ENCODE measurements at places on chromosomes 7 and 10.

GRCh38 chr7:148379677-148380076, 210.9 kb upstream of the C7orf33 start:
- no peak for DNase-seq

DNA sequence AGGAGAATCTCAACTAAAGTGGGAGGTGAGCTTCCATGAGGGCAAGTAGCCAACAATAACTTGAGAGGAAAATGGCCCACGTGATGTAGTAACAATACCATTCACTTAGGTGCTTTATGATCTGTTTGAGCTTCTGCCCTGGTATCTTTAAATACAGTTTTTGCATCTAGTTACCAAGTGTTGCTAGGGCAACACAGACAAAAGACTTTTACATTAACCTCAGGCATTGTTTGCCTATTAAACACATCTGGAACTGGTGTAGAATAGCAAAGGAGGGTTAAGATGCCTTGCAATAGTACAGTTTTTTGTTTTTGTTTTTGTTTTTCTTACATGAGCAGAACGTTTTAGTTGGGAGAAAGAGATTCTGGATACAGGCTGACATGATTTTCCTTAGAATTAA, 97.7 kb upstream of the MTPN start:
- DNase-seq: no peak

GRCh38 chr10:128839134-128839533, 627.9 kb upstream of the MGMT start:
- no peak for DNase-seq

DNA sequence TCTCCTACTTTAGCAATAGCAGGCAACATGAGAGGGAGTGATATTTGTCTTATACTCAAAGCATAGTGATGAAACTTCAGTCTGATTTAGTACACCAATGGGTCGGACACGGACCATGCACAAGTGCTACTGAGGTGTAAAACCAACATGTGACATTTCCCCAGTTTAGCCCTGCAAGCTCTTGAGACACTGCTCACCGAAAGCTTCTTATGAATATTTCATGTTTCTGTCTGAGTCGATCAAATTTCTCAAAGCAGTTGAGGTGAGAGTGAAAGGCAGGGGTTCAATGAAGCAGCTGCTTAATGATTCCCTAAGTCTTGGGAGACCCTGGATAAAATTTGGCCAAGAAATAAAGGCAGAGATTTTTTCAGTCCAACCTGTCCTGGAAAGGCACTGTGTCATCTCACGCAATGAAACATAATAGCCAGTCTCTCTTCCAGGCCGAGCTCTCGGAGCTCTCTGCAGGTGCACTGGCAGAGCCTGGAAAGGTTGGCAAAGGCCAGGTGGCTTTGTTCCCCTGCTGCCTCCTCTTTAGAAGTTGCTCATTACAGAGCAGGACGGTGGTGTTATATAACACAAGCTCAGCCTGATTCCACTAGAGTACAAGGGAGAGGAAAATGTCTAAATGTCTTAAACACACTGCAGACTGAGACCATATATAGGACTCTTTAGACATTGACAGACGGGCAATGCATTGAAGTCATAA, 33.9 kb upstream of the XPNPEP1 start:
- no peak for DNase-seq

- no peak for DNase-seq
Measured at GRCh38 chr7:29352041-29352440, 157.5 kb downstream of the CHN2 start.

DNA sequence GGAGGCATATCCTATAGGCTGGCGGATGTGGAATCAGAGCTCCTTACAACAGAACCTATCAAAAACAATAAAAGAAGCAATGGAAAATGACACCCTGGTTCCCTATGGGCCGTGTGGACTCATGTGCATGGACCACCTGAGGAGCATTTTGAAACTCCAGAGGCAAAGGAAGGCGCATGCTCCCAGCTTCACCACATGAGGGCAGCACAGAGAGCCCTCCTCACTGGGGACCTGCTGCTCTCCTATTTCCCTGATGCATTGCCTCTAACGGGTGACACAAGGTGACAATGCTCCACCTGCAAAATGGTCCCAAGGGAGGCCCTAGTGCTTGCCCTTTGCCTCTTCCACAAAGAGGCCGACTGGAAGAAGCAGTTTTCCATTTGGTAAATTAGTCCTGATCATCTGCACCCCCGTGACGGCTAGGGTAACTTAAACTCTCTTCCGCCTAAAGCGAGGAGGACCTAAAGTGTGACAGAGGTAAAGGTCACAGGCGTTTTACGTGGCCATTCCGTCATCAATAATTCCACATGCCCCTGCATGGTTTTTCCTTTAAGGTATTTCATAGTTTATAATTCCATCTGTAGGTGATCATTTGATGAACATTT, 67.7 kb downstream of the GPAM start:
- no peak for DNase-seq

GRCh38 chr10:3924344-3924743, 139.3 kb upstream of the KLF6 start:
- DNase-seq: no peak

GRCh38 chr7:142372727-142373126, 114.9 kb upstream of the PRSS58 start:
- DNase-seq: no peak

DNA sequence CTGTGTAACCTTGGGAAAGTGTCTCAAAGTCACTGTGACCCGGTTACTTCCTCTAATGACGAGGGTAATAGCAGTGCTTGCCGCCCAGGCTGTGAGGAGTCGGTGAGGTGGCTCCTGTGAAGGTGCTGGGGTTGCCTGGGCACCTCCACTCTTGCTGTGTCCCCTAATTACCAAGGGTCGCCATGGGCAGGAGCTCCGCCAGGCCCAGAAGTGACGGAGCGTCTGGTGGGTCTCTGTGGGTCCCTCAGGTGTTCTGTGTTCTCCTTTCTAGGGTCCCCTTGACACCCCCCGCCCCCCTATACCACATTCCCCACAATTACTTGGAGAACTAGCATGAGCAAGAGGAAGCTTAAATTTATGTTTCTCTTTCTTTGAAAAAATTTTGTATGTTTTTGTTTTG, 161.5 kb downstream of the WDR37 start:
- no peak for DNase-seq

DNA sequence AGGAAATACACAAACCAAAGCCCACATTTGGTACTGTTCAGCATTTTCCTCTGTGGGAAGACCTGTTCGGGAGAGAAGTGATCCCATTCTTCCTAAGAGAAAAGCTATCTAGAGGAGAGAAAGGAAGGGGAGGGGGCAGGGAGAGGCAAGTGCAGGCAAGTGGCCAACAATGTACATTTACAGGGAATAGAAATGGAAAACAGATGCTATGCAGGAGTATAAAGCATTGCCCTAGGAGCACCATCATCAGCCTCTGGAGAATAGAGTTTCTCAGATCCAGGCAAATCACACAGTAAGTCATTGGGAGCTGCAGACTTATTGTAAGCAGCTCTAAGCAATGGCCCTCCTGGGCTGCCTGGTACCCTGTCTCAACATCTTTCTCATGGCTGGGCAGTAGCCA, 424.4 kb upstream of the AUTS2 start:
- DNase-seq: no peak

DNA sequence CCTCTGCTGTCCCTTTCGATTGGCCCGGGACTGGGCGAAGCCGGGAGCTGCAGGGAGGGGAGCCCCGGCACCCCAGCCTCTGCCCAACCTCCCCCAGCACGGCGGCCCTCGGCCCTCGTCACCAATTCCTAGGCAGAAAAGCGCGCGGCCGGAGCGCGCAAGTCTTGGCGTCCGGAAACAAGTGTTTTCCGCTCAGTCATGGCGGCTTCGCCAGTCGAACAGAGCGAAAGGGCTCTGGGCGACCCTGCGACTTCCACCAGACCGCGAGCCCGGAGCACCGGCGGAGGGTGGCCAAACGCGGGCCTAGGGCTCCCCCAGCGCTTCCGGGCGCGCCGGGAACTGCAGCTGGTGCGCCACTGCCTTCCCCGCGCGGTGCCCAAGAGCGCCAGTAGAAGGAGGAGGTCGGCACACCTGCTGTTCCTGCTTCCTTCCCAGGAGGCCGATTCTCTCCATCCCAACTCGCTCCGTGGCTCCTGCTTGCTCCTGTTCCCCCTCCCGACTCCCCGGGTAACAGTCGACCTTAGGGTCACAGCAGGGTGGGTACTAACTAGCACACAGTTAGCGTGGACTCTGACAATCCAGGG, 729.9 kb downstream of the ZWINT start:
- DNase-seq: peak; percentile 33

All from left ventricle myocardium inferior (tissue), 1 donor.